ENCODE measurements at places on chromosomes 4 and X. TPM values are rescaled to one million over a fixed set of nuclear protein-coding genes. Genes with fewer than 3 reads are reported as not detected.

DNA sequence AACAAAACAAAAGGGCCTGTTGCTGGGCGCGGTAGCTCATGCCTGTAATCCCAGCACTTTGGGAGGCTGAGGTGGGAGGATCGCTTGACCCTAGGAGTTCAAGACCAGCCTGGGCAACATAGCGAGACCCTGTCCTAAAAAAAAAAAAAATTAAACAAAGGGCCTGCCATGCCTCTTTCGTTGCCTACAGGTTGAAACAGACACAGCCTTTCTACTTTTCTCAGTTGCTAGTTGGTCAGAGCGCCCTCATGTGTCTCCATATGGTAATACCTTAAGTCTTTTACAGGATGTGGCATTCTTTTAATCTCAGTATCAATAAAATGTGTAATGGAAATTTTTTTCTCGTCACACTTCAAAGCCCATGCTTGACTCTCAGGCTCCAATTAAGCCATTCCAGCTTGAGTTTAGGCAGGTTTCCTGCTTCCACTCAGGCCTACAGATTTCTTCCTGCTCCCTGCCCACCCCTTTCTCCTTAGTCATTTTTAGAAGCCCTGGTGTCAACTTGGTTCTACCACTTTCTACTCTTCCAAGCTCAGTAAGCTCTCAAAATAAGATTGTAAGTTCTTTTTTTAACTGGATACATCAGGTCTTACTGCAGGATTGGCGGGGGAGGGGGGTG, 4.6 kb upstream of the SOWAHD start:
- no peaks in the 10 kb centered on the region for H3K36me3 ChIP-seq
- H3K4me3 ChIP-seq = no peak overlapping the region
- H3K27me3 ChIP-seq = no peaks in the 10 kb centered on the region
- H3K4me1 ChIP-seq = no peaks in the 10 kb centered on the region
- no peak overlapping the region for H3K27ac ChIP-seq

DNA sequence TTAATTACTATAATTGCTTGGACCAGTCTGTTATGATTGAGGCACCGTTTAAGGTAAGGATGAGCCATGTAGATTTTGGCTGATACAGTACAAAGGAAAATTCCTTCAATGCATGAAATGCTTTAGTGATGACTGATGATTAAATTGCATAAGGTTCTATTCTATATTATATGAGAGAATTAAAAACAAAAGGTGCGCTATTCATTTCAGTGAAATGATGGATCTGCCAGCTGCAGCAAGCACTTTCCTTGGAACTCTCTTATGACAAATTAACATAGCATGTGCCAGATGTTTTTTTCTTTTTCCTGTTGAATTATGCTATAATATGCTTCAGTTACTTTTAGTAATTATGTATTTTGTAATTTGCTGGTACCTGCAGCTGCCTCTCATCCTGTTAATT, 98.5 kb downstream of the JADE1 start:
- no peaks in the 10 kb centered on the region for H3K4me1 ChIP-seq
- H3K36me3 ChIP-seq = no peaks in the 10 kb centered on the region
- no peak overlapping the region for H3K27ac ChIP-seq
- no peaks in the 10 kb centered on the region for H3K27me3 ChIP-seq

GRCh38 chr4:188960411-188961093, 821.3 kb downstream of the TRIML1 start:
- H3K4me1 ChIP-seq = no peaks in the 10 kb centered on the region
- no peak for DNase-seq
- H3K36me3 ChIP-seq = no peaks in the 10 kb centered on the region
- H3K4me3 ChIP-seq = no peak overlapping the region
- no peak overlapping the region for H3K27ac ChIP-seq

DNA sequence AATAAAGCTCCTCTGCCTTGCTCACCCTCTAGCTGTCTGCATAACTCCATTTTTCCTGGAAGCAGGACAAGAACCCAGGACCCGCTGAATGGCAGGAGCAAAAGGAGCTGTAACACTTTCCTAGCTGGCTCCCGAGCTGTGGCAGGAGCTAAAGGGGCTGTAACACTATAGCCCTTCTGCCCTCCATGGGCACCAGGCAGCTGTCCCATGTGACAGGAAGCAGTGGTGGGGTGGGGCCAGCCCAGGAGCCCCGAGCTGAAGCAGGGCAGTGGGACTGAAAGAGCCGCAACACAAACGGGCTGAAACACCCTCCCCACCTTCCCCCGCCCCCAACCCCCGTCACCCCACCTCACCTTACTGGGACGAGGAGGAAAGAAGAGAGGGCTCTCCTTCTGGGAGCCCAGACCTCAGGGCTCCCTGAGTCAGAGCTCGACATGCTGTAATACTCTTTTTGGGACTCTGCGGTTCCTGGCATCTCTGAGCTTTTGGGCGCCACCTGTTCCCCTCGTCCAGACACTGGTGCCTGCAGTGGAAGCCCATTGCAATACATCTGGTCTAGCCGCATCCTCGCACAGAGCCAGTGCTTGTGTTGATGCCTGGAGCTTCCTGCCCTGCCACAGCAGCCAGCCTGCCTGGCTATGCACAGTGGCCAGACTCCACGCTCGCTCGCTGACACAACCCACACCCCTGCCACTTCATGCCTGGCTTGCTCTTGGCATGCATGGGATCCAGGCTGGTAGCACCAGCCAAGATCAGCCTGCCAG, 39.4 kb downstream of the PPM1K start:
- no peak overlapping the region for H3K4me3 ChIP-seq
- H3K27me3 ChIP-seq = no peaks in the 10 kb centered on the region
- H3K36me3 ChIP-seq = no peaks in the 10 kb centered on the region
- no peak overlapping the region for H3K27ac ChIP-seq

The NIPAL1 gene
- total RNA-seq = 10.1 TPM

The GPR50 gene
- not detected for total RNA-seq

DNA sequence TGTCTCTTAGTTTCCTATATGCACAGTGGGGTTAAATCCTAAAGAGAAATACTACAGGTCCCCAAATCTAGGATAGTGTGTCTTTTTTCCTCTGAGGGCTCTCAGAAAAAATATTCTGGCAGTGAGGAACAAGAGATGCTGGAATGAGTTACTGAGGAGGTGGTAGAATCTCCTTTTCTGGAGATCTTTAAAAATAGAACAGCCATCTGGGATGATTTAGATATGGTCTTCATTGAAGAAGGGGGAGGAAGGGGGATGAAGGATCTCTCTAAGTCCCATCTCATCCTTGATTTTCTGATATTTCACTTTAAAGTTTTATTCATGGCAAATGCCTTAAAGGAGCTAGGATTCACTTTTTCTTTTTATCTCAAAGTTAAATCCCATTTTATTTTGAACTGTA, 235.0 kb downstream of the MAML3 start:
- H3K27ac ChIP-seq = peak overlapping the region; percentile 34
- DNase-seq = no peak
- H3K36me3 ChIP-seq = no peaks in the 10 kb centered on the region
- peaks cover 47% of the 10 kb centered on the region for H3K4me1 ChIP-seq
- no peaks in the 10 kb centered on the region for H3K27me3 ChIP-seq

DNA sequence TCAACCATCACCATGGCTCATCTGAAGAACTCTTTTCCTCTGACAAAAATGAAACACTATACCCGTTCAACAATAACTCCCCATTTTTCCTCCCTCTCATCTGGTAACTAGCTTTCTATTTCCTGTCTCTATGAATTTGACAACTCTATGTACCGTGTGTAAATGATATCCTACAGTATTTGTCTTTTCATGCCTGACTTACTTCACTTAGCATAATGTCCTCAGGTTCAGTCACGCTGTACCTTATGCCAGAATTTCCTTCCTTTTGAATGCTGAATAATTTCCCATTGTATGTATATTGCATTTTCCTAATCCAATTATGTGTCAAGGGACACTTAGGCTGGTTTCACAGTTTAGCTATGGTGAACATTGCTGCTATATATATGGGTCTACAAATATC, 18.2 kb downstream of the MAGEA9 start:
- no peaks in the 10 kb centered on the region for H3K36me3 ChIP-seq
- no peaks in the 10 kb centered on the region for H3K4me1 ChIP-seq
- H3K27ac ChIP-seq = no peak overlapping the region
- H3K4me3 ChIP-seq = no peak overlapping the region

Measured in thyroid gland (tissue), 4 donors.